ENCODE measurements at places on chromosomes 1 and 21. TPM values are rescaled to one million over a fixed set of nuclear protein-coding genes. Genes with fewer than 3 reads are reported as not detected.
A peak's percentile ranks its signal among the peaks of the same experiment; 100 is the strongest.

GRCh38 chr1:200081151-200081968, 53.9 kb downstream of the NR5A2 start:
- H3K27ac ChIP-seq = no peak overlapping the region
- DNase-seq = no peak
- no peak overlapping the region for H3K4me3 ChIP-seq
- no peaks in the 10 kb centered on the region for H3K4me1 ChIP-seq

The KRTAP27-1 gene
- not detected for total RNA-seq

The IFI44 gene
- 186 TPM for total RNA-seq

The CACNA1S gene
- not detected for total RNA-seq

The RNU1-1 gene
- 3,257 TPM for total RNA-seq

The OR2AK2 gene
- not detected for total RNA-seq

The OVAAL gene
- not detected for total RNA-seq

DNA sequence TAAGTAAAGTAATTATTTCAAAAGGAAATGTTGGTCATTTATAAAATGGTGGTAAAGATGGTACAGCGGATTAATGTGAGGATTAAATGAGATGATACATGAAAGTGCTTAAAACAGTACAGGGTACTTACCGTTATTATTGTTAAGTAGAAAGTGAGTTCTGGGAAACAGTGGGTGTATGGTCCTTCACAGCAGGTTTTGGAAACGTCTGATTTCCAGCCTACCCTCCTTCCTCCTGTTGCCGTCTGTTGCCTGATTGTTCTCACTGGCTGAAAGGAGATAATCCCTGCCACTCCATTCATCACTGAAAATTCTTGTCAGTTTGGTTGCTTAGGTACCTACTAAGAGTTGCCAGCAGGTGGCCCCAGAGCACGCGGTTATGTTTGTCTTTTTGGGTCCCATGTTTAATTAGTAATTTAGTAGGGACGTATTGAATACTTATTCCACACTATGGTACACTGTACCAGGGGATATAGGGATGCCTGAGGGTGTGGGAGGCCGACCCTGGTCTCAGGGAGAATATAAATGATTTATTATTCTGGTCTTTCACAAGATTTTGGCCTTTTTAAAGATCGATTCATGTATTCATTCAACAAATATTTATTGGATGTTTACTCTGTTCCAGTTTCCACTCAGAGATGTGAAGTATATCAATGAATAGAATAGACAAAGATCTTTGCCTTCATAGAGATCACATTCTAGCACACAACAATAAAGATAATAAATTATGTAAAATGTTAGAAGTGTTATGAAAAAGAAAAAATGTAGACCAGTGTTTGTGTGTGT, 30.8 kb upstream of the RPTN start:
- peaks cover 3% of the 10 kb centered on the region for H3K27me3 ChIP-seq
- no peaks in the 10 kb centered on the region for H3K36me3 ChIP-seq
- no peak overlapping the region for H3K27ac ChIP-seq
- peak; percentile 67 for DNase-seq
- peaks cover 11% of the 10 kb centered on the region for H3K4me1 ChIP-seq
- H3K4me3 ChIP-seq = peak overlapping the region; percentile 81

DNA sequence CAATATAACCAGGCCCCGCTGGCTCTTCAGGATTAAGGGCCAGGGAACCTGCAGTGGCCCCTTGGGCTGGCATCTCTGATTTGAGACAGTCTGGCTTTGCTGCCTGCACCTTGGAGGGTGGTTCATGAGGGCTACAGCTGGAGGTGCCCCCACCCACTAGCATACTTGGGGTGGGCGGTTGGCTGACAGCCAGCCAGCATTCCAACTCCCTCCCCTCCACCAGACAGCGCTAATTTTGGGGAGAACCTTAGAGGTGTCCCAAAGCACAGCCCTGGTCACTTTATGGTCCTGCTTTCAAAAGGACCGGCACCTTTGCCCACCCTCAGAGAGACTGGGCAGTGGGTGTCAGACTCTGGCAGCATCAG, 180.7 kb upstream of the VAMP3 start:
- no peaks in the 10 kb centered on the region for H3K36me3 ChIP-seq
- no peak overlapping the region for H3K4me3 ChIP-seq
- H3K27ac ChIP-seq = no peak overlapping the region
- no peaks in the 10 kb centered on the region for H3K27me3 ChIP-seq
- DNase-seq = peak; percentile 4

The GBP7 gene
- 0.28 TPM for total RNA-seq

The PSMA5 gene
- total RNA-seq = 135 TPM

The C4BPA gene
- not detected for total RNA-seq

DNA sequence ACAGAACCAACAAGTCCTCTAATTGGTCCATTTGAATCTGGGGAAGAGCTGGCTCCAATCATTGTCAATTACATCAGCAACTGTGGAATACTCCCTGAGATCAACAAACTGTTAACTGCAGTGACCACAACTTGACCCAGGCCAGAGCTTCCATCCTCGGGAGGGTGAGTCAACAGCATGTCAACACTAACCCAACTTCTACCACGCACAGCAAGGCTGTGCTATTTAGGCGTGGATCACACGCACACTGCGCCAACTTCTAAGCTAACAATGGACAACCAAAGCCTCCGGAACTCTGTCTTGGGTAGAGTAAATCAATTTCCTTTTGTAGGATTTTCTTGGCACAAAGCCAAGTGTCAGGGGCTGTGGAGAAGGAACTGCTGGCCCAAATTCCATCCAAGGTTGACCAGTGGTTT, 30.4 kb downstream of the APP start:
- peaks cover 4% of the 10 kb centered on the region for H3K36me3 ChIP-seq
- no peak overlapping the region for H3K4me3 ChIP-seq
- no peak overlapping the region for H3K27ac ChIP-seq
- peaks cover 11% of the 10 kb centered on the region for H3K4me1 ChIP-seq
- no peak for DNase-seq

The COA7 gene
- total RNA-seq = 10.9 TPM

DNA sequence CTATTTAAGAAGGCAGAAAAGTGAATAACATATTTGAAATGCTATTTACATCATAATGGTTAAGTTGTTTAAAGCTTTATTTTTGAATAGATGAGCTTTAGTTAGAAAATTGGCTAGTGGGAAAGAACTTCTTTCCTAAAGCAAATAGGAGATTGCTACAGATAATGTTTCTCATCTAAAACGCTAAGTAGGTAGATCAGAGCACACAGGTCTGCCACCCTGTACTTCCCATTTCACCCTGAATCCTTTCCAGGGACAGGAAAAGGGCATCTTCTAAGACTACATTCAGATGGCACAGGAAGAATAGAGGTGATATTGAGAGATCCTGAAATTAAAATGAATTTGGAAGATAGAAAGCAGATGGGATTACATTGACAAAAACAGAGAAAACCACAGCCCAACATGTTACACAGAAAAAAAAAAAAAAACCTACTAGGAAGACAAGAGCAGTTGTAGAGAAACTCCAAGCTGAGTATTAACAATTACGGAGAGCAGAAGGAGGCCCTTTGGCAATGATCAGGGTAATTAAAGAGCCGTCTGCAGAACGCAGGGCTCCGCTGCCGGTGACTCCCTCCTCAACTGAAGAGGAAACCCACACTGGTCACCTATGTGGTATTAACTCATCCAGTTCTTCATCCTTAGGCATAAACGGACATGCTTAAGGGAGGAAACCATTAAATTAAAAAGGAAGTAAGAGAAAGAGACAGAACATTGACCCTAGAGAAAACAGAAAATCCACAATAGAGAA, 53.6 kb upstream of the MAP10 start:
- no peak for DNase-seq
- H3K4me3 ChIP-seq = no peak overlapping the region
- no peak overlapping the region for H3K27ac ChIP-seq
- peaks cover 4% of the 10 kb centered on the region for H3K27me3 ChIP-seq

The CXADR gene
- 0.28 TPM for total RNA-seq

The FCRLA gene
- 0.17 TPM for total RNA-seq

The CRYAA gene
- not detected for total RNA-seq

The NES gene
- total RNA-seq = not detected

DNA sequence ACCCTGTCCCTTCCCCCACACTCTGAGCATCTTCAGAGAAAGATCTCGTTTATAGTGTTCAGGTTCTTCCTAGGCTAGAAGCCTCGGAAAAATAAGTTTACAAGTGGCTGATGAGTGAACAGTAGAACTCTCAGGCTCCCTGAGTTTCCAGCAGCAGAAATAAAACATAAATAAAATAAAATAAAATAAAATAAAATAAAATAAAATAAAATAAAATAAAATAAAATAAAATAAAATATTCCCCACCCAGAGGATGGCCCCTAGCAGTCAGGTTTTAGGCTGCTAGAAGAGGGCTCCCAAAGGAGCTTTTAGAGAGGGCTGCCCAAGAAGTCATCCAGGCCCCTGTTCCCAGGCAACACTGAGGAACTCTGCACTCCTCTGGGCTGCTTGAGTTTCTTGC, 55.1 kb downstream of the KCNC4 start:
- H3K4me1 ChIP-seq = peaks cover 3% of the 10 kb centered on the region
- H3K27me3 ChIP-seq = peaks cover 7% of the 10 kb centered on the region
- DNase-seq = no peak
- no peaks in the 10 kb centered on the region for H3K36me3 ChIP-seq
- H3K4me3 ChIP-seq = no peak overlapping the region

The MPZ gene
- 9.5 TPM for total RNA-seq

DNA sequence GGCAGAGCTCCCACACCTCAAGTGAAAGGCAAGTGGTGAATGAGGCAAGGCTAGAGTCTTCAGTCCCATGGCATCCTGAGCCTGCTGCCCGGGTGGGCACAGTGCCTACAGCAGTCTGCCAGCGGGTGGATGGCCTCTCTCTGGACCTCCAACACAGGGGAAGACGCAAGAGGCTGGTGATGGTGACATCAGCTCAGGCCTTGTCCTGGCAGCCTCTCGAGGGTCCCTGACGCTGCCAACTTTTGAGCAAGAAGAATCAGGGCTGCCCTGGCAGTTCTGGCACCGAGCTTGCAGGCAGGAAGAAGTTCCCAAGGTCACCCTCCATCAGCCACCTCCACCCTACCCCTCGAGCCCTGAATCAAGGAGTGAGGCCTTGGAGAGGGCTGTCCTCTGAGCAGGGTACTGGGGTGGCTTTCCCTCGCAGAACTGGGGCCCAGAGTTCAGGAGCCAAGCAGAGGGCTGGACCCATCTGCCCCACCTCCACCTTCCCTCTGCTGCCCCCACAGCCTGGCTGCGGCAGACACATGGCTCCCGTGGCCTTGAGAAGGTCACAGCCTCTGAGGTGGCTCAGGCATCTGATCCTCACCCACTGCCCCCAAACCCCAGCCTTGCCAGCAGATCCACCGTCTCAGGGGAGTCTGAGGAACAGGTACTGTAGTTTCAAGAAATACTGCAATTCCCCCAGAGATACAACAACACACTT, 5.8 kb downstream of the RAP1GAP start:
- no peaks in the 10 kb centered on the region for H3K36me3 ChIP-seq
- no peak for DNase-seq
- peaks cover 15% of the 10 kb centered on the region for H3K4me1 ChIP-seq
- H3K27me3 ChIP-seq = peaks cover 43% of the 10 kb centered on the region
- no peak overlapping the region for H3K27ac ChIP-seq
- H3K4me3 ChIP-seq = no peak overlapping the region

The SYNC gene
- total RNA-seq = not detected

The SLAMF6 gene
- total RNA-seq = 48.1 TPM

GRCh38 chr1:225677350-225678124, 24.6 kb upstream of the ENAH start:
- H3K4me3 ChIP-seq = no peak overlapping the region
- H3K27me3 ChIP-seq = peaks cover 55% of the 10 kb centered on the region
- H3K36me3 ChIP-seq = no peaks in the 10 kb centered on the region
- no peak for DNase-seq

- no peak overlapping the region for H3K4me3 ChIP-seq
- no peak overlapping the region for H3K27ac ChIP-seq
- peaks cover 8% of the 10 kb centered on the region for H3K27me3 ChIP-seq
- H3K4me1 ChIP-seq = no peaks in the 10 kb centered on the region
Observed at GRCh38 chr1:38605063-38605462, 254.5 kb downstream of the RRAGC start.

DNA sequence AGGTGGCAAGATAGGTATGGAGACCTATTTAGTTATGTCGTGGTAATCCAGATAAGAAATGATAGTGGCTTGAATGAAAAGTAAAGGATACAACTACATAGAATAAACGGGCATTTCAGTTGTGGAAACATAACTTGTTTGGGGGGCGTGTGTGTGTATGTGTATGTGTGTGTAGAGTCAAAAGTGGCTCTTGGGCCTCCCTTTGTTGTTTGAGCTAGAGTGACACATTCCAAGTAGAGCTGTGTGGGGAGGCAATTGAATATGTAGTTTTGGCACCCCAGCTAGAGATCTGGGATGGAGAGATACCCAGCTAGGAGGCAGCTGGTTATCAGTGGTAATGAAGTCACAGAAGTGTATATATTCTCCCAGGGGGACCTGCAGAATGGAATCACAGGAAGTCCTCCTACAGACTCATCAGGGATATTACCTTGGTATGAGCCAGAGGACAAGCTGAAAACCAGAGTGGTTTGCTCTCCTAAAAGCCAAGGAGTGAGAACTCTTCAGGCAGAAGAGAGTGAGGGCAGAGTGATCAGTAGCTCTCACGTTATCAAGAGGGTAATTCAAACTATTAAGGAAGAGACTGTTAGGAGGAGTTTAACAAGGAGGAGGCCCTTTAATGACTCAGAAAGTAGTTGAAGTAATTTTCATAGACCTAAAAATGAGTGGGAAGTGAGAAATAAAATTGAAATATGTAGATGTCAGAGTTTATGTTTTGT, 5.1 kb downstream of the CR1L start:
- H3K4me3 ChIP-seq = no peak overlapping the region
- H3K36me3 ChIP-seq = no peaks in the 10 kb centered on the region
- peaks cover 22% of the 10 kb centered on the region for H3K27me3 ChIP-seq
- no peak for DNase-seq

- peaks cover 7% of the 10 kb centered on the region for H3K27me3 ChIP-seq
- no peak overlapping the region for H3K27ac ChIP-seq
- H3K36me3 ChIP-seq = no peaks in the 10 kb centered on the region
- H3K4me1 ChIP-seq = peaks cover 2% of the 10 kb centered on the region
- no peak overlapping the region for H3K4me3 ChIP-seq
Observed at GRCh38 chr21:45735259-45736000, 91.9 kb downstream of the PCBP3 start.

- H3K36me3 ChIP-seq = no peaks in the 10 kb centered on the region
- H3K4me1 ChIP-seq = no peaks in the 10 kb centered on the region
- no peak overlapping the region for H3K4me3 ChIP-seq
- no peak overlapping the region for H3K27ac ChIP-seq
Observed at GRCh38 chr1:232302376-232303221, 327.3 kb downstream of the SIPA1L2 start.

The TSPEAR gene
- not detected for total RNA-seq

DNA sequence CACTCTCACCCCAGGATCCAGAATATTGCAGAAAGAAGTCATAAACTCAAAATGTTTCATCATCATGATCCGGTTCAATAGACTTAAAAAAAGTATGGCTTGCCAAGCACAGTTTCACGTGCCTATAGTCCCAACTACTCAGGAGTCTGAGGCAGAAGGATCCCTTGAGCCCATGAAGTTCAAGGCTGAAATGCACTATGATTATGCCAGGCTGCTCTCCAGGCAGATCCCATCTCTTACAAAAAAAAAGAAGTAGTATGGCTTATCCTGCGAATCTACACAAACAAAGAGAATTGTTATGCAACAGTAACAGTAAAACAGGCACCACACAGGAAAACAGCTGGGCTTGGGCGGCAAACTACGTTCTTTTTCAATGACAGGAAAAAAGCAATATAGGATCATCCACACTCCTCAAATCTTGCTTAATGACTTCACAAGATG, 76.2 kb downstream of the EIF4G3 start:
- peaks cover 1% of the 10 kb centered on the region for H3K4me1 ChIP-seq
- H3K36me3 ChIP-seq = peaks cover 34% of the 10 kb centered on the region
- no peak overlapping the region for H3K4me3 ChIP-seq
- no peaks in the 10 kb centered on the region for H3K27me3 ChIP-seq

The HTR6 gene
- 0.14 TPM for total RNA-seq

All from activated naive CD8-positive, alpha-beta T cell treated with anti-CD3 and anti-CD28 coated beads, Interleukin-2, amount 10 ng/mL, durations not matched to agents 7 days and 5 days (primary cell).